ENCODE measurements at places on chromosomes 13 and 19.

GRCh38 chr19:20315543-20315942, 148.5 kb downstream of the ZNF486 start:
- DNase-seq: no peak

DNA sequence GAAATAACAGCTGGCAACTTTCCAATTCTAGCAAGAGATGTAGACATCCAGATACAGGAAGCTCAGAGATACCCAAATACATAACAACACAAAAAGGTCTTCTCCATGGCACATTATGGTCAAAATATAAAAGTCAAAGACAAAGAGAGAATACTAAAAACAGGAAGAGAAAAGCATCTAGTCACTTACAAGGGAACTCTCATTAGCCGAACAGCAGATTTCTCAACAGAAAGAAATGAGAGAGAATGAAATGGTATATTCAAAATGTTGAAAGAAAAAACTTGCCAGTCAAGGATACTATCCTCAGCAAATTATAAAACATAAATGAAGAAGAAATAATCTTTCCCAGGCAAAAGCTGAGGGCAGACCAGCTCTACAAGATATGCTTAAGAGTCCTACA, 12.4 kb downstream of the ZNF780A start:
- no peak for DNase-seq

DNA sequence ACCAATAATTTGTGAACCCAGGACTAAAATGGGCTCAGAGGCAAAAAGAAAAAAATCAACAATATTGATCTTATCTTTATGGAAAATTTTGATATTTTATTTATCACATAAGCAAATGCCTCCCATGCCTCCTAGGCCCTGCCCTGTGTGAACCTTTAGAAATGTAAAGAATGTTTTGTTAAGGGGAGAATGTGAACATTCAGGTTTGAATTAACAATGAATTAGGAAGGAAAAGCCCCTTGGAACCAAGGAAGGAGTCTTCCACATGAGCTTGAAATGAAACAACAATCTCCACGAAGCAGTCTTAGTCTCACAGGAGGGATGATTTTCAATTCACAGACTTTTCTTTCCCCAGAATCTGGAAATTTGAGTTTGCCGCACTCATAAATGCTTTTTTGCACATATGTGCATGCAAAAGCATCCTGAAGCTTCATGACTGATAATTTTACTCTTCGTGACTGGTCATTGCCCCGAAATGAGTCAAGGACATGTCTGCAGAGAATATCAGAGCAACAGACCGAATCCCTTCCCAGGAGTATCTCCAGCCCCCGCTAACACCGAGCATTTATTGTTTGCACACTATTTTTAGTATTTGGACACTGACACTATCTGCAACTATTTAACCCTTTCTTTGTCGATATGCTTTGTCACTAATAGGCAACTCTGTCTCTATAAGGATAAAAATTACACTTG, 135.2 kb downstream of the DCT start:
- DNase-seq: no peak

DNA sequence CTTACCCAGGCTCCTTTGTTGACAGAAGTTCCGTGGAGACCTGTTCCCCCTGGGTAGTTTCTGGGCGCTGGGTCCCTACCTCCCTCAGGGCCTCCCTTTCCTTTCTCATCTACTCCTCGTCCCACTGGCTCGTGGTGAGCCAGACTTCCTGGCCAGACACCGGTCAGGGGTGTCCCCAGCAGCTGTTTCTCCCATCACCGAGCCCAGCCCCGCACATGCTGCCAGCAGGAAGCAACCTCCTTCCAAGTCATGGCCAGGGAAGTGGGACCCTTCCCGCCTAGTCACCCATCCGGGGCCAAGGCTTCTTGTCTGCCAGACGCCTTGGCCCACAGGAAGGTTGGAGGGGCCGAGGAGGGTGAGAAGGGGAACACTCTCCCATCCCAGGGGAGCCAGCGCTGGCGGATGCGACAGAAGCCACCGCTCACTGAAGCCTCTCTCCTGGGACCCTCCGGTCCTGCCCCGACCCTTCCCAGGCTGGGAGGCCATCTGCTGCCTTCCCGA, 5.7 kb downstream of the PAK4 start:
- DNase-seq: no peak

DNA sequence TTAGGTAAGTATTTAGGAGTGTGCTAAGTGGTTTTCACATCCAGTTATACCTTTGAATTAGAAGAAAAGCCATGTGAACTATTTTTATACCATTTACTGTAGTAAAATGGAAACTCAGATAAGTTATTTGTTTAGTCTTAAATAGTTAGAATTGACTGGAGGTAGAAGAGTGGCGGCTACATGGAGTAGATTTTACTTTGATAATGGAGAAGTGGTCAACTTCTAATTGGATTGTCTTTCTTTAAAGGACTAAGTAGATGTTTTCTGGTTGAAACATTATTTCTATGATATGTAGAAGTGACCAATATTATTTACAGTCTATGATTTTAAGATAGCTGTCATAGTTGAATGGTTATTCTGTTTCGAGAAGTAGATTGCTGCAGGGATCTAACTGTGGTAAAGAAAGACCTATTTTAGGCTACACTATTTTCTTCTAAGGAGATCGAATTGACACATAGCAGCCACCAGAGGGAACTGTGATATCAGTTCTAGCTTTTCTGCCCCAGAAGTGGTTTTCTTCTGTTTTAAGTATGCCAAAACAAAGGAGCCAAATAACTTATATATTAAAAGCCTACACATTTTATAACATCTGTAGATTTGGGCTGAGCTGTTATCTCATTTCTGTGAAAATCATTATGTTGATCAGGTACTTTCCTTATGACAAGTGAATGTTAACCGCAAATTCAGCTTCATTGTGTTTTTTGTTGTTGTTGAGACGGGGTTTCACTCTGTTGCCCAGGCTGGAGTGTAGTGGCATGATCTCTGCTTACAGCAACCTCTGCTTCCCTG, 26.1 kb downstream of the ZMYM2 start:
- DNase-seq: no peak

- no peak for DNase-seq
These were observed 5.5 kb downstream of the SIN3B start for GRCh38 chr19:16834747-16835146.

- no peak for DNase-seq
These were observed 21.5 kb downstream of the NFIC start for GRCh38 chr19:3387645-3388589.

DNA sequence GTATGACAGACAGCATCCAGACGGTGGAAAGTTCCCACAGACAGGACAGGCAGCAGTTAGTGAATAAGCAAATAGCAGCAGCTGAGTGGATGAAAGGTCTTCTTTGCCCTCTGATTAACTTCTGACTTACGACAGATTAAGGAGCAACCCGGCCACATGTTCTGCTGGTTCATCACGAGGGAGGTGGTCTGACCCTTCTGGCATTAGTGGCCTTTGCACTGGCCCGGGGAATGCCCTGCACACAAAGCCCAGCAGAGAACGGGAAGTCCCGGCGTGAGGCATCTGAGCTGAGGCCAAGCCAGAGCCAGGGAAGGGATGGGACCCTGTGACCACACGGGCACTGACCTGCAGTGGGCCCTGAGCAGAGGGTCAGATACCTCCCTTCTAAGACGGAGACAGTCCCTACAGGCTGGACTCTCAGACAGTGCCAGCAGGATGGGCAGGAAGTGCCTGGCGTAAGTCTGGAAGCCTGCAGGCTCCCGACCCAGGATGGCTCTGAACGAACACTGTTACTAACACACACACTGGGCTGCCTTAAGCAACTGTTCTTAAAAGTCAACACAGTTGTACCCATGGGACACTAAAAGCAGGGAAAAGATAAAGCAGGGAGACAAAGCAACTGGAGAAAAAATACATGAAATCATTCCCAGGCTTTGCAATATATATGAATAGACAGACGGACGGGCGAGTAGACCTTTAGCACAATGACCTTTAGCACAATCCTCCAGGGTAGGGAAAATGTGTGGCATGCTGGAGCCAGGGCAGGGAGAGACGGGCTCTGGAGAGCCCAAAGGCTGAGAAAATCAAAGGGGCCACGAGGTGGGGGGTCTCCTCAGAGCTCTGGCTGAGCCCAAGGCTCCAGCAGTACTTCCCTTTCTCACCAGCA, 6.3 kb downstream of the C19orf12 start:
- no peak for DNase-seq

DNA sequence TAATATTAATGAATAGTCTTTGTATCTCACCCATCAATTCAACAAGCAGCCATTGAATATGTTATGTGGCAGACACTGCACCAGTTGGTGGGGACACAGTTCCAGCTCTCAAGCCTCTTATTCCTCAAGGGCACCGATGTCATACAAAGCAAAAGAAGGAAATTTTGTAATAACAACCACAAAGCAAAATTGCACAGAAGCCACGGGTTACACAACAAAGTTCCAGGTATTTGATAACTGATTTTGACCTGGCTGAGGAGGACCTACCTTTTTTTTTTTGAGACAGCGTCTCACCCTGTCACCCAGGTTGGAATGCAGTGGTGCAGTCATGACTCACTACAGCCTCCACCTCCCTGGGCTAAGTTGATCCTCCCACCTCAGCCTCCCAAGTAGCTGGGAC, 266.7 kb downstream of the FOXO1 start:
- no peak for DNase-seq

DNA sequence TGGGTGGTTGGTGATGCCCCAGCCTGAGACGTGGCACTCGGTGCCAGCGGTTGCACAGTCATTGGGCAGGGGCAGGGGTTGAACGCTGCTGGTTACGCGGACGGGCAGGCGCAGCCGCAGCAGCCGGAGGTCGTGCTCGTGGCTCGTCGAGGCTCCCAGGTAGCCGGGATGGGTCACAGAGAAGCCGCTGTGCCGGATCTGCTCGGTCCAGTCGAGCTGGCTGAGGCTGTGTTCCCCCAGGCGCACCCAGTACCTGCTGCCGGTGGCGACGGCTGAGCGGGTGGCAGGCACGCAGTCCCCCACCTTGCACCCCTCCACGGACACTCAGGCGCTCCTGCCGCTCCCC, 2.9 kb downstream of the KLK12 start:
- DNase-seq: no peak

DNA sequence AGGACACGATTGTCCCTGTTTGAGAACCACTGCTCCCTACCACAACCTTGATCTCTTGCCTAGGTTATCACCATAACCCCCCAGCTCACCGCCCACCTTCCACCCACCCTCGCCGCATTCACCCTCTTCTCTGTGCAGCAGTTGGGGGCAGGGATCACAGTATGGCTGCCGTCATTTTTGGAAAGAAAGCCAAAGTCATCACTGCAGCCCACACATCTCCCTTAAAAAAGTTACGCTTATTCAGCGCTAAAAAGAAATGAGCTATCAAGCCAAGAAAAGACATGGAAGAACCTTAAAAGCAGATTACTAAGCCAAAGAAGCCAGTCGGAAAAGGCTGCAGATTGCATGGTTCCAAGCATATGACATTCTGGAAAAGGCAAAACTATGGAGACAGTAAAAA, 10.5 kb upstream of the PPP6R1 start:
- DNase-seq: no peak

- DNase-seq: no peak
These were observed 37.5 kb downstream of the ARRDC2 start for GRCh38 chr19:18045307-18046050.

DNA sequence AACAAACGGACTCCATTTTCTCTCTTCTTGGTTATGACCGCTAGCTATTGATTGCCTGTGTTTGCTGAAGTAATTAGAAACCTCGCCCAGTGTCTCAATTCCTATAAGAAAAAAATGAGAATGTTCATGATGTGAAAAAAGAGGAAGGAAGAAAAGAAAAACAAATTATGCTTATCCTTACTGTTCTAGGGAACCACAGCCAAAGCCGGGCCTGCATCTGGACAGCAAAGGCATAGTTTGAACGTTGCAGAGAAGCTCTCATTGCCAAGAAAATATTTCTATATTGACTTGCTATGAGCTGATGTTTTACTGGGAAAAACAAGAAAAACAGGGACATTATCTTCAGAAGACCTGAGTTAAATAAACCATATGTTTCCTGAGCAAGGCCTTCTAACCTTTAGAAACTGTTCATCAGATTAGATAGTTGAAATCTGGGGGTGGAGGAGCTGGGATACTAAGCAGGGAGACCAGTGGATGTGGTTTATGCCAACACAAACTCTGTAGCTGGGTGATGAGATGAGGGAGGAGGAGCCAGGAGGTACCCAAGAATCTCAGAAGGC, 55.0 kb downstream of the EFNB2 start:
- DNase-seq: no peak

- no peak for DNase-seq
These were observed 2275.8 kb upstream of the PCDH20 start for GRCh38 chr13:63691474-63691873.

- DNase-seq: no peak
These were observed 74.8 kb downstream of the COL4A1 start for GRCh38 chr13:110232142-110232541.

GRCh38 chr13:53269634-53270033, 241.0 kb downstream of the OLFM4 start:
- no peak for DNase-seq

GRCh38 chr13:34044041-34044440, 226.1 kb downstream of the RFC3 start:
- DNase-seq: no peak

- no peak for DNase-seq
These were observed 1.5 kb downstream of the SMAD9 start for GRCh38 chr13:36918246-36919131.

GRCh38 chr19:34786236-34786635, 13.2 kb upstream of the ZNF599 start:
- no peak for DNase-seq

GRCh38 chr19:2060884-2061494, 9.9 kb upstream of the MKNK2 start:
- no peak for DNase-seq

DNA sequence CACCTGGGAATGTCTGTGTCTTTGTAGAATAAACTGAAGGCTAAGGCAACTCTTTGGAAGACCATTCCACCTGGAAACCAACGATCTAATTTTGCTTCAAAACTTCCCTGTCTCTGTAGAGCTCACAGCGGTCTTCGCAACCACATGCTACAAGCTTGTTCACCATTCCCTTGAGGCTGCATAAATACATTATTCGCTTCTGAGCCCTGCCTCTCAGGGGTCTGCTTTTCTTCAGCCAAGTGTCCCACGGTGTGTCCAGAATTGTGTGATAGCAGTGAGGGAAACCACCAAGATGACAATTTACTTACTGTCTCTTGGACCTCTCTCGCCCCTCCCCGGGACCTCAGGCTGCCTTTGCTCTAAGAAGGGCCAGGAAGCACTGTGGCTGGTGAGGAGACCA, 51.1 kb downstream of the GPR12 start:
- DNase-seq: no peak

GRCh38 chr13:38879278-38879677, 111.4 kb downstream of the STOML3 start:
- no peak for DNase-seq

DNA sequence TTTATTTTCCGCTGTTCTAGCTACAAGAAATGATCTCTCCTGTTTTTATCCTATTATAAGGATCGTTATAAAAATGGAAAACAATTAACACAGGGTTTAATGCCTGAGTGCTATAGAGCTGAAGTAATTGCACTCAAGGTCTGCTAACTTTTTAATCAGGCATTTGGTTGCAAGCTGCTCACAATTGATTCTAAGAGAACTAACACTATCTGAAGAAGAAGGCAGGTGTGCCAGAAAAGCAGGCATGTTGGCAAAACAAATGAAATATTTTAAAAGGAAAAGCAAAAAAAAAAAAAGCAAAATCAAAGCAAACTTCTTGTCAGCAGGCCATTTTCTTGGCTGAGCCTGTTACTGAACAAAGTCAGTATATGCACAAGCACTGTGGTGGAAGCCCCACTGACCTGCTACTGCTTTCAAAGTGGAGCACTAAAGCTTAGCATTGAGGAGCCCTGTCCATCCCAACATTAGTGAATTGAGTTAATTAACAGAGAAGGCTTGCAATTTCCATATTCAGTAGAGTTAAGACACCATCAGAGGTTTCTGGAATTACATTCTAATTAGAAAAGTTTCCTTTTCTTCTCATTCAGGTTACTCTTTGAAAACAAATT, 574.2 kb downstream of the PCDH9 start:
- no peak for DNase-seq

- DNase-seq: no peak
These were observed 224.0 kb upstream of the UBL3 start for GRCh38 chr13:30074431-30074830.

All from activated T-helper 2 cell treated with anti-CD3 and anti-CD28 coated beads, Interferon-gamma antibody, Interleukin-2, Interleukin-4, amounts not matched to agents 10 μg/mL and 5 μg/mL and 100 μg/mL, durations not matched to agents 14 hours and 24 hours and 36 hours (primary cell).